ENCODE measurements at places on chromosomes 7 and 10. TPM values are rescaled to one million over a fixed set of nuclear protein-coding genes. Genes with fewer than 3 reads are reported as not detected.

DNA sequence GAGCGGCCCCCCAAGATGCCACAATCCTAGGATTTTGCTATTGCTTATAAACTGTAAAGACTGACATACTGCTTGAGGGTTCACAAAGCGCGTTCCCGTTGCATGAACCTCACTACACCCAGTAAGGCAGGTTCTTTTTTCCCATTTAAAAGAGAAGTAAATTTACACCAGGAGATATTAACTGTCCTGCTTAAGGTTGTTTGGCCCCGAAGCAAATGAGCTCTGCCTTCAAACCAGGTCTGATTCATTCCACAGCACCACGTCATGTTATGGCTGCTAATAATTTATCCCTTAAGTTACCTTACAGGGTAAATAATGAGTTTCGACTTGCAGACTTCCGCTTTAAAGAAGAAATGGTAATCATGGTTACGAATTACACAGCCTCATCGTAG is 559 bp upstream of the FKBP14 start:
- peak; percentile 75 for DNase-seq

DNA sequence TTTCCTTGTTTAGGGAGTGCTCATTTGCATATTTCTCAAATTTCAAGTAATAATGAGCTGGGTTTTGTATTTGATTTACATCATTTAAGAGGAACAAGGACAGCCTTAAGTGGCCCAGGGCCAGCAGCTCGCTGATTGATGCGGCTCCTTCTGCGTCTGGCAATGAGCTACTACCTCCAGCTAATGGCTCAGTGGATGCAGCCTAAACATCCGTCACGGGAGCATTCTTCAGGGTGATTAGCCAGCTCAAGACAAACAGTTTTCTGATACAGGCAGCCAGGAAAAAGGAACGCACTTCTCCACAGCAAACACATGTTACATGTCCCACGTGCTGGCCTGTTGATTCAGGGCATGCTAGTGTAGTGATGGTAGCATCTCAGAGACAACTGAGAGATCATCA is 169.3 kb upstream of the TCERG1L start:
- peak; percentile 20 for DNase-seq

- DNase-seq, result peak; percentile 66
These were observed 5.0 kb downstream of the MYO1G start for GRCh38 chr7:44973610-44974401.

GRCh38 chr7:96316949-96317348 is 4.9 kb downstream of the SLC25A13 start:
- no peak for DNase-seq

- peak; percentile 75 for DNase-seq
These were observed 2.1 kb downstream of the KIF5B start for GRCh38 chr10:32054094-32054493.

The CPN1 gene
- not detected for total RNA-seq

All from GM23248 (cell line).